ENCODE measurements at places on chromosomes 16 and 17.

DNA sequence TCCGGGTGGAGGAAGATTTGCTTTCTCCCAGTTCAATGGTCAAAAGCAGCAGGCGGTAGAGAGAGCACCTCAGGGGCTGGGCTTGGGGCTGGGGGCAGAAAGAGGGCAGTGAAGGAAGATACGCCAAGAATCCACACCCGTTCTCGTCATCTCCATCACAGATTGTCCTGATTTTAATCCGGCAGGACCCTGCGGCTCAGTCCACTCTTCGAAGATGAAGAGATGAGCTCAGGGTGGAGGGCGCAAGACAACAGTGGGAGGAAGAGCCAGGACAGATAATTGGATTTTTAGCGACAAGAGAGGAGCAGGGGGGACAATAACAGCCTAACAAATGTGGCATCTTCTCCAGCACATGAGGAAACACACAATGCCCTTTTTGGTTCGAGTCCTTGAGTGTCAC is 165.9 kb downstream of the SDK2 start:
- no peak for DNase-seq

DNA sequence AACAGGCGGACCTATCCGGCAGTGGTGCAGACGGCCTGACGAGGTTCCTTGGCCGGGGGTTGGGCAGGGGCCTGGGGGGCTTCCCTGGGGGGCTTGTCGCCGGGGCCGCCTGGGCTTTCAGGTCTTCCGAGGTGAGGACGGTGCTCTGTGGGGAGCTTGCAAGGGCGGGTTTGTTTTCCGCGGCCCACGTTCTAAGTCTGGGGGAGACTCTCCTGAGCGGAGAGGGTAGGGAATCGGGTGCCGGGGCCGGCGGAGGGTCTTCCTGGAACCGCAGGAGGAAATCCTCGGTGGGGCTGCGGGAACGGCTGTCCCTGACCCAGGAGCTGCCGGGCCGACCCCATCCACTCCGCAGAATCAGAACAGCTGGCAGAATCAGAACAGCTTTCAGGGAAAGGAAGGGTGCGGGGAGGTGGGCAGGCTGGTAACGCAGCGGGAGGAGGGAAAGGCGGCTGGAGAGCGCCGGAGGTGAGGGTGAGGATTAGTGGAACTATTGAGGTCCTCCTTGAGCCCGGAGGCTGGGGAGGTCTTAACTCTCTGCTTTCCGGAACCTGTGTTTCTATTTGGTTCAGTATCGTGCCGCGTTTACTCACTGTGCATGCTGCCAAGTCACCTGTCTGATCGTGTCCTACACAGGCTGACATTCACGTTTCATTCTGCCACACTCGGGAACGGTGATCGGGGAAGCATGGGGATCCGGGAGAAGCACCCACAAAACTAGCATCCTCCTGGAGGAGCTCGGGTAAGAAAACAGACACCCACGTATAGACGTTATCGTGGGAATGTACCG is 28.9 kb downstream of the CPSF4L start:
- peak; percentile 28 for DNase-seq

- DNase-seq = peak; percentile 75
Measured at GRCh38 chr17:48678141-48678971, 44.0 kb downstream of the PRAC1 start.

DNA sequence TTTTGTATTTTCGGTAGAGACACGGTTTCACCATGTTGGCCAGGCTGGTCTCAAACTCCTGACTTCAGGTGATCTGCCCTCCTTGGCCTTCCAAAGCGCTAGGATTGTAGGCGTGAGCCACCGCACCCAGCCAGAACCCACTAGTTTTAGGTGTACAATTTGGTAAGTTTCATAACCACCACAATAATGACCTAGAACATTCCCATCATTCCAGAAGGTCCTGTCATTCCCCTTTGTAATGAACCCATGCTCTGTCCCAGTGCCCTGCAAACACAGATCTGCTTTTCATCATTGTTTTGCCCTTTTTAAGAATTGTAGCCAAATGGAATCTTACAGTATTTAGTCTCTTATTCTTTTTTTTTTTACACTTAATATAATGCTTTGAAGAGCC is 35.6 kb upstream of the IRF8 start:
- no peak for DNase-seq

GRCh38 chr17:54096216-54096615 is 273.5 kb downstream of the KIF2B start:
- DNase-seq = no peak

GRCh38 chr17:2718150-2718938 is 6.8 kb upstream of the CLUH start:
- no peak for DNase-seq

GRCh38 chr17:28858801-28859355 is 4.1 kb downstream of the ERAL1 start:
- DNase-seq = no peak

DNA sequence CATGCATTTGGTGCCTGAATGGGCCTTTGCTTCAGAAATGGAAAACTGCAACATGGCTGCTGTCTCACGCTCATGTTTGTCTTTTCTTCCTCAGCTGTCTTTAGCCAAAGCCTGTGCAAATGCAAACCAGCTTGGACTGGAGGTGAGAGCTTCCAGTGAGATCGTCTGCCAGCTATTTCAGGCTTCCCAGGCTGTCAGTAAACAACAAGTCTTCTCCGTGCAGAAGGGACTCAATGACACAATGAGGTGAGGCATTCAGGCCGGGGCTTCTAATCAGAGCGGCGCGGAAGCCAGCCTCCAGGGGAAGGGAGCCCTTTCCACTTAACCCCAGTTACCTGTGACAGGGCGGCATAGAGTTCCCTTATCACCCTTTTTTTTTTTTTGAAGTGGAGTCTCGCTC is 14.3 kb downstream of the CCNF start:
- DNase-seq = no peak

All from suppressor macrophage treated with lipopolysaccharide for 4 hours (primary cell).